ENCODE measurements at places on chromosomes 5 and 9.

GRCh38 chr5:149913436-149914419 is 30.9 kb downstream of the PDE6A start:
- no peak for DNase-seq

DNA sequence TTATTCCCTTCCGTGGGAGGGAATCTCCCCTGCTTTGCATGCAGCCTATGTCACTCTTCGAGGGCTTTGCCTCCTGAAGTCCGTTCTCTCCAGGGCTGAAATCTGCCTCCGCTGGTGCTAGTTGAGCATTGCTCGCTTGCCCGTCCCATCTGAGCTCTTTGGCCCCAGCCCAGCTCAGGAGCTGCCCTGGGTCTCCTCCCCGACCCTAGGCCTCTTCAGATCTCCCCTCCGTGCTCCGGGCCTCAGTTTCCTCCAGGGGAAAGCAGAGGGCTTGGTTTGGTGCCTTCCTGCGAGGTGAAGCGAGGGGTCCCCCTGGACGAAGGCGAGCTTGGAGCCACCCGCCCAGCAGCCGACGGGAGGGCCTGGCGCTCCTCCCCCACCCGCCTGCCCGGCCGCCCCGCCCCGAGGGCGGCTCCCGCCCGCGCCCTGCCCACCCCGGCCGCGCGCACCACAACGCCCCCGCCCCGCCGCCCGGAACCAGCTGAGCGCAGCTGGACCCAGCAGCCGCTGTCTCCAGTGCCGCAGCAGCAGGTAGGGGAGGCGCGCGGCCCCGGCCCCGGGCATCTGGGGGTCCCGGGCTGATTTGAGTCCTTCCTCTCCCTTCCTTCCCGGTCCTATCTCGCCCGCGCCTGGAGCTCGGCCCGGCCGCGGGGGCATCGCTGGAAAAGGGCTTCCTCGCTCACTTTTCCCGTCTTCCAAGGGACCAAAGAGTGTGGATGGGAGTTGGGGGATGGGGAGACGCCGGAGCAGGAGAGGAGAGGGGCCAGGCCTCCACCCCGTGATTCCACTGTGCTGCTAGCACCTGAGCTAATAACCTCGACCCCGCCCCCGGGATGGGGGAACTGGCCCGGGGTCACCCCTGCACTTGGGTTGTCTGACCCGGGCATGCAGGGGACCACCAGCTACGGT is at the start of gene GSN:
Gene GSN (plus strand): TSS at position 474 of the 909 bp plus-strand sequence. CDS start 33,810 bp downstream, outside the sequence.
- peak; percentile 67 for DNase-seq

DNA sequence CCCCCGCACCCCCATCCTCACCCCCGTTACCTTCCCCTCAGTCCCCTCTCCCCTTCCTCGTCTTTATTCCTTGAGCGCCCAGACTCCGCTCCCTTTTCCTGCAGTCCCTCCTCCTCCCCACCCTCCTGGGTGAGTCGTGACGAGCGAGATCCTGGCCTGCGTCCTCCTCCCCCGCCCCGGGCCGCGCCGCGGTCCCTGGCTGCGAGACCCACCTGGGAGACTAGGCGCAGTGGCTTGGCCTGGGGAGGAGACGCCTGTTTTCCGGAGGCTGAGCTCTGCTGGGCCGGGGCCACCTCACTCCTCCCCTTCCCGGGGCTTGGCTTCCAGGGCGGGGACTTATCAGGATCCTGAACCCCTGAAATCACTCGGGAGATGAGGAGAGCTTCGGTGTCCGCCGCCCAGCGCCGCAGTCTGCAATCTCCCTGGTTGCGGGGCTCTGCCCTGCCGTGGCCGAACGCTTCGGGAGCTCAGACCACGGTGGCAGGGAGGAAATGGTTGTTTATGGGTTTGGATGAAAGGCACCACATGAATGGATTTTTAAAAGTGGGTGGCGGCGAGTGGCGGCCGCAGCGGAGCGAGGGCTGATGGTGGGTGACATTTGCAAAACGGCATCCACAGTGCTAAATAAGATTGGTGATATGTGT is 984 bp downstream of the STXBP1 start:
- peak; percentile 50 for DNase-seq

DNA sequence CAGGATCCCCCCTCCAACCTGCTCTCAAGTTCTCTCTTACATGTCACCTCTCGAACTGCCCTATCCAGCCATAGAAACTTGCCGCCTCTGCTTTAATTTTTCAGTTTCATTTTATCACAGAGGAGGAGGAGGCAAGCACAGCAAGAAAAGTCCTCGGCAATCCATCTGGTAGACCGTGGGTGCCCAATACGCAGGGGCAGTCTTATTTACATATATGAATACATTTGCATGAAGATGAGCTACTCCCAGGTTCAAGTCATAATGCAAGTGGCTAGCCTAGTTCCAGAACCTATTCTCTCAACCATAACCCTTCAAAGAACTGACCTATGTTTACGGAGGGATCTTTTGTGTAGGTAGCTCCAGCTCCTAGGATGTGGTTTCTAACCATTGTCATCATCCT is 223.2 kb upstream of the PANK3 start:
- DNase-seq: no peak

- DNase-seq: no peak
These were observed 170.0 kb downstream of the AUH start for GRCh38 chr9:91191411-91192380.

DNA sequence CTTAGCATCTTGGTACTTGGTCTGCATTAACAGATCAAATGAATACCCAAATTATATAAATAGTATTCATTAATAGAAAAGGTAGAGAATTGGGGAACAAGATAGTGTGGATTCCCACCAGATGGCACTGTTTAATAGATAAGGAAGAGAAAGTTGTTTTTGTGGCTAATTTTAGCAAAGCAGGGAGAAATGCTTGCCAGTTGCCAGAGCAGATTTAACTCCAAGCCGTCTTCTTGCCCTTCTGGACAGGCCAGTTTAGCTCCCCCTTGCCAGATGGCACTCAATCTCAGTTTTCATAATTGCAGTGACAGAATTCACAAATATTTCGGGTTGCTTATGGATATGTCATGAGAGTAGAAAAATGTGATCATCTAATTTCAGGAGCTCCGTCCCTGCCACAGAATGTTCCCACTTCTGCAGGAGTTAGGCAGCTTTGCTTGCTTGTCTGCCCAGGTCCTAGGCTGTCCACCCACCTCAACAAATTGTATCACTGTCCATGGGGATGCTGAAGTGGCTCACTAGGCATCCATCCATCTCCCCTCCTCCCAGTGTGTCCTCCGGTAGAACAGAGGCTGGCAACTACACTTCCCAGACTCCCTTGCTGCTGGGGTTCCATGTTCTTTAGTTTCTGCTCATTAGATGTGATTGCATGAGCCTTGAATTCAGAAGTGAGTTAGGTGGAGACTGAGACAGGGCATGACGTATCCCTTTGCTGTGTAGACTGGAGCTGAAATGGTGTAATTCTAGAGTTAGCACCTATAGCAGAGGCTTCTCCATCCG is 11.8 kb upstream of the HEXB start:
- DNase-seq: peak; percentile 67

GRCh38 chr5:9544502-9545135 is 1.3 kb downstream of the SEMA5A start:
- DNase-seq: peak; percentile 83

- DNase-seq: peak; percentile 9
These were observed 377.6 kb downstream of the DNAH5 start for GRCh38 chr5:13566871-13567339.

- no peak for DNase-seq
These were observed 3.1 kb upstream of the EEIG1 start for GRCh38 chr9:127983847-127984289.

GRCh38 chr5:141529873-141530272 is 41.0 kb downstream of the PCDHGC5 start:
- DNase-seq: no peak

DNA sequence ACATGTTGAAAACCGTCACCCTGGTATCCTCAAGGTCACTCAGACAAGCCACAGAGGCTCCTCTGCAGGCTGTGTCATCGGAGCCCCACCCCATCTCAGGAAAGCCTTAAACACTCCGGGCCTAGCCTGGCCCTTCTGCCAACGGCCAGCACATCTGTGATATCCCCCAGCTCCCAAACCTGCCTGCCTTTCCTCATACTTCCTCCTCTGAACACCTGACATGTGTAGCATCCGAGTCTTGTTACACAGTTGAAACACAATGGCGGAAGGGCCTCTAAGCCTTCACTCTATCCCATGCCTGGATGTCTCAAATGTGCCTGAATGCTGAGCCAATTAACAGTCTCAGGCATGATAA is 32.9 kb upstream of the TGFBR1 start:
- no peak for DNase-seq

DNA sequence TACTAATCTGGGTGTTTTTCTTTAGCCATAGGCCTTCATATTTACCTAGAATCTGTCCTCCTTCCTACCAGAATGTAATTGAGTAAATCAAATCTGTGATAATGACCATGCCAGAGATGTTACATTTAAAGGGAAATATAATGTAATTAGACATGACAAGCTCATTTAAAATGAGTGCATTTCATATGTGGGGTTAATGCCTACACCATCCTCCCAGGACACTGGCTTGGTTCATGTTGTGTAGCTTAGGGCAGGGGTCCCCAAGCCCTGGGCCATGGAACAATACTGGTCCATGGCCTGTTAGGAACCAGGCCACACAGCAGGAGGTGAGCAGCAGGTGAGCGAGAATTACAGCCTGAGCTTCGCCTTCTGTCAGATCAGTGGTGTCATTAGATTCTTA is 276.9 kb upstream of the DAP start:
- DNase-seq: no peak

DNA sequence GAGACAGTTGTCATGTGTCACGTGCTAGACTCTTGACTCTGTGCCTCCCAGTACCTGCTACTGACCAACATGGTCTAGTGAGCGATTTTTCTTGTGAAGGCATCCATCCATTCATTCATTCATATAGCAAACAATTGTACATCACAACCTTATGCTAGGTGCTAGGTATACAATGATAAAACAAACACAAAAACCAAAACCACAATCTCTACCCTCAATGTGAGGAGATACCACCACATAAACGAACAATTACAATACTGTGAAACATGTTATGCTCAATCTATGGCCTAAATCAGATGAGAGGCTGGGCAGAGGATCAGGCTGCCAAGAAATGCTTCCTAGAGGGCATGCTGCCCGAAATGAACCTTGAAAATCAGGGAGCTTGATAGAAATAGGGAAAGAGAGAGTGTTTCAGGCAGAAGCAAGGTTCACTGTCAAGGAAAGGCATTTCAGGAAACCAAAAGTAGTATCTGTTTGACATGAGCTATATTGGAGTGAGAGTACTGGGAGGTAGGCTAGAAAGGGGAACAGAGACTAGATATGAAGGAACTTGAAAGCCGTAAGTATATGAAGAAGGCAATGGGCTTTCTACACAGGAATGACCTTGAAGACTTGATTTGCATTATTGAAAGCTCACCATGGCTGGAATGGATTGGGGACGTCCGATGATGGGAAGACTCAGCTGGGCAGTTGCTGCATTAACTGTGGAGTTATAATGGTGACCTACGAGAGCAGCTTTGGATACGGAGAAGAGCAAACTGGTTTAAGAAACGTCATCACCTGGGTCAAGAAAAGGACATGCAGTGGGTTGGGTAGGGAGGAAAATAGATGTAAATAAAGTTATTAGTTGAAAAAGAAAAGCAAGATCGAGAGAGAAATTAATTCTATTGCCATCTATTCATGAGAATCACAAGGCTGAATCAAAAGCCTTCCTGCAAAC is 90.1 kb downstream of the THBS4 start:
- no peak for DNase-seq

Data from fibroblast of pulmonary artery (primary cell).